ENCODE measurements at places on chromosomes 6 and 20. TPM values are rescaled to one million over a fixed set of nuclear protein-coding genes. Genes with fewer than 3 reads are reported as not detected.

DNA sequence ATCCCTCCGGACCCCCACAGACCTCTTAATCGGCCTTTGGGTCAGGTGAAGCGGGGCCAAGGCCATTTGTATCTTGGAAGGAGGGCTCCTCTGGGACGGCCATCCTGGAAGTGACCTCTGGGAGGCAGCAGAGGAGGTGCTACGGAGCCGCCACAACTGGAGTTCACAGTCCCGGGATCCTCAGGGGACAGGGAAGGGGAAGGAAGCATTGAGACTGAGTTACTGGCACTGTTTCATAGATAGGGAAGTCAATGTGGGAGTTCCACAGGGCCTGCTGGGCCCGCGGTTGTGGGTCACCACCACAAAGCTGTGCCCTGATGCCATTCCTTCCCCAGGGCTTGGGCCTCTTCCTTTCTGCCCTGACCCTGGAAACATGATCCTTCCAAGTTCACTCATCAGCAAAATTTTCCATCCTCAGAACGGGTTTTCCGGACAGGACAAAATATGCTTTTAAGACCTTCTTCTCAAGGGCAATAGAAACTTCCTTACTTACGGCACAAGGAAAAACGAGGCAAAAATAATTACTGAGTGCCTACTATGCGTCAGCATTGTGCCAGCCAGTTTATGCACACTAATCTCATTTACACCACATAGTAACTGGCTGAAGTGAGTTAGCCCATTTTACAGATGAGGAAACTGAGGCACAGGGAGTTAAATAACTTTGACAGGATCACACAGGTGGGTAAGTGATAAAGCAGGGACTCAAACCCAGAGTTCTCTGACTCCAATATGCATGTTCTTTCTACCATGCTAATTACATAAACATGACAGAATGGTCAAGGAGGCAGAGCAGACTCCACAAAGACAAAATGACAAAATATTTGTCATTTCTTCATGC, 143.8 kb downstream of the UNC5CL start:
- no peak for DNase-seq

Gene MEP1A
- total RNA-seq = not detected

Gene MMP24
- total RNA-seq = 0.08 TPM

GRCh38 chr6:131635384-131636340, 1.4 kb upstream of the ENPP3 start:
- DNase-seq = no peak

- no peak for DNase-seq
These were observed 642 bp downstream of the GZF1 start for GRCh38 chr20:23362392-23363256.
